ENCODE measurements at places on chromosomes 4 and X.

DNA sequence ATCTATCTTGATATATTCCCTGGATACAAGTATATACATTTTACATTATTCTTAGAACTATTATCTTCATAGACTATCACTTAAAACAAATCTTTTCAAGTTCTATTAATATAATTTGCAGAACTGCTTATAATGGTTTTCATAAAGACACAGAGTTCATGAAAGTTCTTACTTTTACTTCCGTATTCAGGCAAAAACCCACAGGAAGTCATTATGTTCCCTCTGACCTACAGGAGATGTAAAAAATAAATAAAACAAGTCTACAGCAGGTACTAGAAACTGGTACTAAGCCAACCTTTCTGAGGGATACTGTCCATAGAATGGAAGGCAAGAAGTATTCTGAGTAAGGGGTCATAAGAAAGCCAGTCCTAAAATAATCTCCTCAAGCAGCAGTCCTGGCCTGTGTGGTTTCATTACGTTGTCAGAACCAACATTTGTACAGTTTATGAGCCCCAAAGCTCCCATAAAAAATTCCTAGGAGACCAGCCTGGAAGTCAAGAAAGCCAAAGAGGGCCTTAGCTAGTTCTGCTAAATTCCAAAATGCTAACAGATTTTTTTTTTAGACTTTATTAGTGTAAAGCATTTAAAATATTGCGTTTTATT is 68.6 kb downstream of the CAMK2D start:
- DNase-seq, result no peak

DNA sequence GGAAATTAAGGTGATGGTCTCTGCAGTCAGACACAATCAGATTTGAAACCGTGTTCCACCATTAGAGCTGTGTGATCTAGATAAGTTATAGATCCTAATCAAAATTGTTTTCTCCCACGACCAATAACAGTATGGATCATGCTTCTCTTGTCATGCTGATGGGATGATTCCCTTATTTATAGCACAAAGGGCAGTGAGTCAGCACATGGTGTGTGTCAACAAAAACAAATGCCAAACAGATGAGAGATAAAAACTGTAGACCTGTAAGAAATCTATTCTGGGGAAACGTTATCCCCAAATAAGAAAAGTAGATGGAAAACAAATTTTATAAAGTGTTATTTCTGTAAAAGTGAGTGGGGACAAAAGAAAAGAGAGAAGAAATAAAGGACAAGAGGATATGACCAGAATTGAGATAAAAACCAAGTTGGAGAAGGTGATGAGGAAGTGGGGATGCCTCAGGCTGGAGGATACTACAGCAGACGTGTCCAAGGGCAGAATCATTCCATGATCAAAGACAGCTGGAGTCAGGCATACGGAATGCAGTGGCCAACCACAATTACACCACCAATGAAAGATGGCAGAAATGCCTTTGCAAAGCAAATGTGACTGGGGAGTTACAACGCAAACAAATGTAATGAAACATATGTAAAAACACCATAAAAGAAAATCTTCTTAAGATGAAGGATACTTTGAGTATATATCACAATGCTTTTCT is 377.8 kb upstream of the PRKX start:
- DNase-seq, result no peak

- no peak for DNase-seq
Observed at GRCh38 chr4:184396570-184397515, 77.5 kb downstream of the IRF2 start.

GRCh38 chr4:134365852-134366251 is 164.3 kb upstream of the PABPC4L start:
- DNase-seq, result no peak

DNA sequence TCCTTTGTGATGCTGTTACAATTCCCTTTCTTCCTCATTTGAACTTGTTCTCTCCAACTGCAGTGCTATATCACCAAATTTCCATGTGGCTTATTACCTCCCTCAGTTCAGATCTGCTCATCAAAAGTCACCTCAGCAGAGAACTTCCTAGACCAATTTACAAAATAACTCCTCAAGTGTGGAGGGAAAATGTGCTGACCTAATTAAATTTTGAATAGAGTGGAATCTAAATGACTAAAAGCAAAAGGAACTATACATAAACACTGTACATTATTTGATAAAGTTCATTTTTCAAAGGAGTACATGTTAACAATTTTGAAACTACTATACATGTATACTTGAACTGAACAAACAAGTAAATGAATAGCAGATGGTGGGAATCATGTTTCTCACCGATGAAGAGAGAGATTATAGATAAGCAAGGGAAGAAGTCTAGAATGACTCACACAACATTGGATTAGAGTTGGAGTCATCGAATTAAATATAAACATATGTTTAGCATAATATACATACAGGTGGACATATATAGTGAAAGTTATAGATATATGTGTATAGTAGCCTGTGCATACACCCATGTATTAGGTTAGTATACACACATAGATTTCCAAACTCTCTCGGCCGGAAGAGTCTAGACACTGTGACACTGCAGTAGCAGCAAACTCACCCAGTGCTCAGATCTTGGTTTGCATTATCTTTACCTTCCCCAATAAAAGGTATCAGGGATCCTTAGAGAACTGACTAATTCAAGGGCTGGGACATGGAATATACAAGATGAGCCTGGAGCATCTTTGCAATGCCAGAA is 318.7 kb downstream of the PCDH18 start:
- no peak for DNase-seq

All from NCI-H446 (cell line).